ENCODE measurements at places on chromosomes 16 and 17.
A peak's percentile ranks its signal among the peaks of the same experiment; 100 is the strongest.

- DNase-seq = no peak
These were observed 186.3 kb upstream of the ZKSCAN2 start for GRCh38 chr16:25443994-25444393.

- peak; percentile 41 for DNase-seq
These were observed 47.0 kb upstream of the AMZ2 start for GRCh38 chr17:68200689-68201417.

- DNase-seq = no peak
These were observed 509.6 kb downstream of the CDH13 start for GRCh38 chr16:83136419-83136818.

DNA sequence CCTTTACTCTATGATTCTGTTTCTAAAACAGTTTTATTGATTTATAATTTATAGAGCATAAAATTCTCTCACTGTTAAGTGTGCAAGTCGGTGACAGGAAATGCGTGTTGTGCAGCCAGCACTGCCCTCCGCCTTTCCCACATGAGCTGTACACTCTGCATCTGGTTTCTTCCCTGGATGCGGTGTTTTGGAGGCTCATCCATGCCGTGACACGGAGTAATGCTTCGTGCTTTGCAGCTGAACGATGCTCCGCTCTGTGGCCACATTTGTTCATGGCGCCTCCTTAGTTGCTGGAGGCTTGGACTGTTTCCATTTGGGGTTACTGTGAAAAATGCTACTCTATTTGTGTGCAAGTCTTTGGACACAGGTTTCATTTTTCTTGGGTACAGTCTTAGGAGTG lies 7.2 kb upstream of the IGFALS start:
- no peak for DNase-seq

- DNase-seq = no peak
These were observed 142.0 kb upstream of the CCL2 start for GRCh38 chr17:34113089-34113488.

GRCh38 chr16:22217890-22218730 lies 12.0 kb downstream of the EEF2K start:
- DNase-seq = no peak

- no peak for DNase-seq
These were observed 271.7 kb upstream of the PSMD7 start for GRCh38 chr16:74024953-74025352.

- no peak for DNase-seq
These were observed 33.4 kb upstream of the GPR139 start for GRCh38 chr16:20107083-20107482.

- no peak for DNase-seq
These were observed 4.8 kb downstream of the SPATA2L start for GRCh38 chr16:89696670-89697128.

- no peak for DNase-seq
These were observed 21.4 kb downstream of the TTLL6 start for GRCh38 chr17:48795444-48796162.

DNA sequence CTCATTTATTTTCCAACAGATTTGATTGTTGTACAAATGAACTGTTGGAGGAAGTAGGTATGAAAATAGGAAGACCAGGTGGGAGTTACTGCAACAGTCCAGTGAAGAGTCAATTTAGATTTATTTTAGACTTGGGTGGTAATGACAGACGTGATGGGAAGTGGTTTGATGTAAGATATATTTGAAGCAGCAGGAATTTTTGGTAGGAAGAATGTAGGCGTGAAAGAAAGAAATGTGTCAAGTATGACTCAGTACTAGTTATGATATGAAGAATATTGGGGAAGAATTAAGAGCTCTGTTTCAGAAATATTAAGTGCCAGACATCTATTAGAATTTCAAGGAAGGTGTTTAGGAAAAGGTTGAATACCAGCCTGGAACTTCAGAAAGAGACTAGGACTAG lies 247.9 kb upstream of the AXIN2 start:
- no peak for DNase-seq

DNA sequence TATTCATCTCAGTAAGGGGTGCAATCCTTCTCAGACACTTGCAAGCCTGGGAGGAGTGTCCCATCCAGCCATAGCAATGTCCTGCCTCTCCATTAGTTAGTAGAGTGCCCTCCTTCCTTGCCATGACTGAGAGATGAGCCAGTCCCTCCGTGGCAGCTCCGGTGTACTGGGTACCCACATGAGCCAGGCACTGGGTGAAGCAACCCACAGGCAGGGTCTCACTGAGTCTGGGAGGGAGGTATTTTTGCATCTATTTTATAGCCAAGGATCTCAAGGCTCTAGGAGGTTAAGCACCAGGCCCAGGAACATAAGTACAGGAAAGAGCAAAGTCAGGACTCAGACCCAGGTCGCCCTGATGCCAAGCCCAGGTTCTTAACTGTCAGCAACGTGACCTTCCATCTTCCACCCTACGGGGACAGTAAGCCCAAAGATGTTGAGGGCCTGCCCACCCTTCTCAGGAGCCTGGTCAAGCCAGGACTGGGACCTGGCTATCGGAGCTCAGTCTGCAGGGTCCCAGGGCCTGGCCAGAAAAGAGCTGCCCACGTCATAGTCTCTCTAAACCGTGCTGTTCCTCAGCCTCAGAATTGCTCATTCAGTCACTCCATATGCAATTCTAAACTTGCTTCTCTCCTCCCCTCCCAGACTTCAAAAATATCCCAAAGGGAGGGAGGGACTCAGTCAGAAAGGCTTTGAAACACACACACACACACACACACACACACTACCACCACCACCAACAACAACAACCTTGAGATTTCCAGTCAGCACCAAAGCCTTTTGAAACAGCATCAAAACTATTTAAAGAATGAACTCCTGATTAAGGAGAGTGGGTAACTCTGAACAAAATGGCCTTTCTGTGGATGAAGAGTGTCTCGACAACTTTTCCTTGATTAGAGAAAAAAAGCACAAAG lies 16.6 kb downstream of the NOS2 start:
- DNase-seq = no peak

GRCh38 chr16:27270349-27270748 lies 1.8 kb upstream of the NSMCE1 start:
- DNase-seq = no peak

GRCh38 chr17:18230288-18231141 lies 5.1 kb downstream of the LLGL1 start:
- DNase-seq = no peak

DNA sequence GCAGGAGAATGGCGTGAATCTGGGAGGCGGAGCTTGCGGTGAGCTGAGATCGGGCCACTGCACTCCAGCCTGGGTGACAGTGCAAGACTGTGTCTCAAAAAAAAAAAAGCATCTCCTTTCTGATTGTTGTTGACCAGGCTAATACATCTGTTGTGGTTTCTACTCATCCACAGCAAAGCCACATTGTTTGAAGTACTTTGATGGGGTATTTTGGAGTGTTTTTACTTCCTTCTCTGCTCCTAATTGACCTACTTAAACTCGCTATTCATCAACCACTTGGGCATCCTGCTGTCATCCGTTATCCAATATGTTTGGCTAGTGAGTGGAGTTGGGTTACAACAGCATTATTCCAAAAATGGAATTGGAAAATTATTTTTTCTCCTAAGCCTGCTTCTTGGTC lies 3.5 kb upstream of the CDC27 start:
- DNase-seq = no peak

- DNase-seq = no peak
These were observed 10.0 kb upstream of the CLUH start for GRCh38 chr17:2721603-2722002.

GRCh38 chr16:51228097-51228659 lies 77.1 kb upstream of the SALL1 start:
- no peak for DNase-seq

DNA sequence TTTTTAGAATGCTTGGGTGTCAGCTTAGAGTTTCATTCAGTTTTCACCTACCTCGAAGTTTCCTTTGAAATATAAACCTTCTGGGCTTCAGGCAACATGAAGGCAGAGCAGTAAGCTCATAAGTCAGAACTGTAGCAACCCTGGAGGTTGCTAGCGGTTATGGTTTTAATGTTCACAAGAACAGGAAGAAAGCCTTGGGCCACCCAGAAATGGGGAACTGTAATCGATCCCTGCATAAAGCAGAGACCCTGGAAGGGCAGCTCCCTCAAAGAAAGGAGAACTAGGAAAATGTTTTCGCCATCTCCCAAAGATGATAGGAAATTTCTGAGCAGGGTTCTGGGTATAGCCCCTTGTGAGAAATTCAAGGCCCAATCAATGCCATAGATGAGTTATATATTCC lies 47.8 kb upstream of the RASL10B start:
- no peak for DNase-seq

DNA sequence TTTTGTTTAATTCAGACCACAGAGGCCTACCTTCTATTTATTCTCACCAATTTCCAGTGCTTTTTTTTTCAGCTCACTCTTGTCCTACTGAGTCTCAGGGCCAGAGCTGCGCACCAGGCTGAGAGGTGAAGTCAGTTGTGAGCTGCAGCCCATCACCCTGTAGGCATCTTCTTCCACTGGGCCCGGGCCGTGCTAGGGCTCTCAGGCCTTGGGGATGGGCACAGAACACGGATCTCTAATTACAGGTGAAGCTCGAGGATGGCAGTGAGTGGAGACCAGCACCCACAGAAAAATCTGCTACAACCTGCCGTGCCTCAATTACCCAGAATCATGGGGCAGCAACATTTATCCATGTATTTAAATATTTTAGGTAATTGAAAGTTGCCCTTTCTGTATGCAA lies 82.1 kb downstream of the IRX5 start:
- no peak for DNase-seq

- no peak for DNase-seq
These were observed 35.0 kb upstream of the BCAR1 start for GRCh38 chr16:75286389-75286788.

GRCh38 chr17:6514371-6514770 lies 42.0 kb downstream of the PITPNM3 start:
- no peak for DNase-seq

DNA sequence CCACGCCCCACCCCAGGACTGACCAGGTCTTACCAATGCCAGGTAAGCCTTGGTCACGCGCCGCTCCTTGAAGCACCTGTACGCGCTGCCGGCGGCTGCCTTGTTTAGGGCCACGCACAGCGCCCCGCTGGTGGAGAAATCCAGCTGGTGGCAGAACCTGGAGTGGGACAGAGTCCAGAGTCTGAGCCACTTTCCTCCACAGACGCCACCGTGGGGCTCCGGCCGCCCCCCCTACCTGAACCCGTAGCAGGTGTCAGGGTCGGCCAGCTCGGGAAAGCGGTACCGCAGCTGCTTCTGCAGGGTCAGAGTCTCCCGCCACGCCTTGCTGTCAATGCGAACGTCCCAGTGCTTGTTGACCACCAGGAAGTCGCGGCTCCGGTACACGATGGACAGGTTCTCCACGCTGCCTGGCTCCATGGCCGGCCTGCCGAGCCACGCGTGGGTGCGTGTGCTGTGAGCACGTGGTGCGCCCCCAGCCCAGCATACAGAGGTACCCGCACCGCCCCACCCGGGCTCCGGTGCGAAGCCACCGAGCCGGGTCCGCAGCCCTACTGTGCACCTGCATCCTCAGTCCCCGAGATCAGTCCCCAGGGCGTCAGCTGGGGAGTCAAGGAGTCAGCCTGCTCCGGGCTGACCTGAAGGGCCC lies 737 bp downstream of the RPUSD1 start:
- DNase-seq = no peak

- no peak for DNase-seq
These were observed 165.9 kb upstream of the CHMP6 start for GRCh38 chr17:80825471-80826345.

GRCh38 chr16:10386517-10387100 lies 748 bp downstream of the ATF7IP2 start:
- no peak for DNase-seq

- no peak for DNase-seq
These were observed 858 bp upstream of the ASPSCR1 start for GRCh38 chr17:81976332-81977210.

DNA sequence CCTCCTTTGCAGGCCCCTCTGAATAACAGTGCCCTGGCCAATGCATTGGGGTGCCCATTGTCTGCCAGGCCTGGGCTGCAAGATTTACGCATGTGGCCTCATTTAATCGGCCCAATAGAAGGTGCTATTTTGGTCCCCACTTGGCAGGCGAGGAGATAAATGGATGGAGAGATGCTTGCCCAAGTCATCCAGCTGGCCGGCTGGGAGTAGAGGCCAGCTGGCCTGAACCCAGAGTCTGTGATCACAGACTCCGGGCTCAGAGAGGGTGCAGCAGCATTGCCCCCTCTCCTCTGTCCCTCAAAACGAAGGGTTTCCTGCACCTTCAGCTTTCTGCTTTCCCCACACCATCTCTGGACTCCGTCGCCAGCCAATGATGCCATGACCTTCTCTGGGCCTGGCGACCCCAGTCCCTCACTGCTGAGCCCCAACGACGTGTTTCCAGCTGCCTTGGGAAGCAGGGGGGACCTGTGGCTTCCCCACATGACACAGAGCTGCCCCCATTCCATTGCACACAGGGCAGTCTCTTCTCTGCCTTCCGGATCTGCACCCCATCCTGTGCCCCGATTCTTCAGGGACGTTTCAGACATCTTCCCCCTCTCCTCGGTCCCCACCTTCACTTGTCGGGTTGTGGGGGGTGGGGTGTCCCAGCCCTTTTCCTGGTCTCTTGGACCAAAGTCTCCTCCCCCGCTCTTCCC lies 3.5 kb upstream of the ADGRG1 start:
- DNase-seq = no peak

- no peak for DNase-seq
These were observed 46.8 kb upstream of the B4GALNT2 start for GRCh38 chr17:49085565-49086315.

DNA sequence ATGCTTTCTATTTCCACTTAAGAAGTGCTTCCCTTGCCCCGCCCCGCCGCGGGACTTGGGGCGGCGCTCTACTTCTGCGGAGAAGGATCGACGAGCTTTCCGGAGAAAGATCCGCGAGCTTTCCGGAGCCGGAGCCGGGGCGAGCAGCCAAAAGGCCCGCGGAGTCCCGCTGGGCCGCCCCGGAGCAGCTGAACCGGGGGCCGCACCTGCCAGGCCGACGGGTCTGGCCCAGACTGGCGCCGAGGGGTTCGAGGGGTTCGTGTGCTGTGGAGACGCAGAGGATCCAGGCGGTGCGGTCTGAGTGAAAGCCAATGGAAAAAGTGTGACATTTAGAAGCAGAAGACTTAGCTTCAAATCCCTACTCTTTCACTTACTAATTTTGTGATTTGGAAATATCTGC lies 50.8 kb downstream of the TBC1D26 start:
- no peak for DNase-seq
